ENCODE measurements at places on chromosomes 12 and 14.

DNA sequence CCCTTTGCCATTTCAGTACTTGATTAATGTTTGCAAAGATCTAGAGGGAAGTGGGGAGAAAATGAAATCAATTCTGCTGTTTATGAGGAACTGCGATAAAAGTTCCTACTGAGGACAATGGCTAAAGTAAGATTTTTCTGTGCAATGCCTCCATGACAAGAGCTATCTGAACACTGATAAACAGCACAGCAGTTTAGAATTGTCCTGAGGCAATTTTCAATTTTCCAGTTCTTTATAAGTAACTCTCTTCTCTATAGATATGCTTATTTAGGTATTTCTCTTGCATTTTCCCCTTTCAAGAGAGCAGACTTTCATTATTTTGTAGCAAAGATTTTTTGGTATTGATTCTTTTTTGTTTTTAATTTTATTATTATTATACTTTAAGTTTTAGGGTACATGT is 34.6 kb upstream of the TMTC2 start:
- DNase-seq: no peak

- DNase-seq: no peak
These were observed 13.5 kb downstream of the UBR7 start for GRCh38 chr14:93220509-93220908.

GRCh38 chr14:45793081-45793480 is 540.1 kb upstream of the MIS18BP1 start:
- no peak for DNase-seq

GRCh38 chr12:68332728-68333630 is 817 bp upstream of the MDM1 start:
- no peak for DNase-seq

GRCh38 chr12:99057670-99058069 is 412.6 kb downstream of the APAF1 start:
- DNase-seq: no peak

DNA sequence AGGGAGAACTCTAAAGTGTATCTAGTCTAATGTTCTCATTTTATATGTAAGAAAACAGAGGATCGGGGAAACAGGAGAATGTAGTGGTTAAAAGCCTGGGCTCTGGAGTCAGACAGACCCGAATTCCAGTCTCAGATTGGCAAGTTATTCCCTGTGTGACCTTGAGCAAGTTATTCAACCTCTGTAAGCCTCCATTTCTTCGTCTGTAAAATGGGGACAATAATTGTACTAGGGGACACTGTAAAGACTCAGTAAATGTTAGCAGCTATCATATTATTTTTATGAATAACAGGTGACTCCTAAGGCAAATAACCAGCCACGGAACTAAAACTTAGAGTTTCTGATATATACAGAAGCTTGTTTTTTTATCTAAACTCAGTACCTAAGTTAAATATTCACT is 152.1 kb downstream of the APAF1 start:
- DNase-seq: no peak

- no peak for DNase-seq
These were observed 238.5 kb downstream of the GPHN start for GRCh38 chr14:66746316-66747006.

DNA sequence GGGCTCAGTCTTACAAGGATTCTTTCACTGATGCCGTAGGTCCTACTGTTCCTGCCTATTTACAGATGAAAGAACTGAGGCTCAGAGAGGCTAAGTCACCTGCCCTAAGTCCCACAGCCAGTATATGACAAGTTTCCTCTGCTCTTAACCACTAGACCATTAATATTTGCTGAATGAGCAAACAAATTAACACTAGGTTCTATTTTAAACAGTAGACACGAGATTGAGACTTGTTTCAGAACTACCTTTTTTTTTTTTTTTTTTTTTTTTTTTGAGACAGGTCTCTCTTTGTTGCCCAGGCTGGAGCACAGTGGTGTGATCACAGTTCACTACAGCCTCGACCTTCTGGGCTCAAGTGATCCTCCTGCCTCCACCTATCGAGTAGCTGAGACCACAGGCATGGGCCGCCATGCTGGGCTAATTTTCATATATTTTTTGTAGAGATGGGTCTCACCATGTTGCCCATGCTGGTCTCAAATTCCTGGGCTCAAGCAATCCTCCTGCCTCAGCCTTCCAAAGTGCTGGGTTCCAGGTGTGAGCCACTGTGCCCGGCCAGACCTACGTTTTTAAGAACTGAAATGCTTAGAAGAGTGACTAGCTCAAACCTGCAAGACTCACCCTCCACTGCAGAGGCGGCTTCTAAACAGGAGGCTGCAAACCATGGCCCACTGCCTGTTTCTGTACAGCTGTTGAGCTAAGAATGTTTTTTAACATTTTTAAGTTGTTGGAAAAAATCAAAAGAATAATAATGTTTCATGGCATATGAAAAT is 12.9 kb downstream of the SYNE3 start:
- DNase-seq: no peak

GRCh38 chr12:109189291-109189690 is 72.9 kb downstream of the ACACB start:
- no peak for DNase-seq

- DNase-seq: no peak
These were observed 11.5 kb downstream of the UBE2N start for GRCh38 chr12:93430280-93430679.

- no peak for DNase-seq
These were observed 71.8 kb downstream of the IQSEC3 start for GRCh38 chr12:138171-138897.

DNA sequence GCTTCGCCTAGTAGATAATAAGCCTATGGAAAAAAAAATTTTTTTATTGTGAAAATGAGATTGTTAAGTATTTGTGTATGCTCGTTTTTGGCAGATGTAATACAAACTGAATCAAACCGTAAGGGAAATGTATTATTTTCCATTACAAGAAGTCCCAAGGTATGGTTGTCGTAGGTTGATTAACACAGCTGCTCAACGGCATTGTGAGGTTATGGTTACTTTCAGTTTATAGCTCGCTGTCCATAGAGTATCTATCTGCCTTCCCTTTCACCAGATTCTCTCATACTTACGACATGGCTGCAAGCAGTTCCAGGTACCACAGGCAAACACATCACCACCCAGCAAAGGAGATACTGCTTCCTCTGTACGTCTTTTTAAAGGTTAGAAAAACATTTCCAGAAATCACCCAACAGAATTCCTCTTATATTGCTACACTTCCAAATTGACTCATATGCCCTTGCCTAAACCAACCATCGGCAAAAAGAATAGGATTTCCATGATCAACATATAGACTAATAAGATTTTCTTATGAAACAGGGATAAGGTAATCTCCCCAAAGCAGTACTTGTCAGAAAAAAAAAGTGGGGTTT is 338.6 kb downstream of the SYT1 start:
- DNase-seq: no peak

GRCh38 chr14:82104013-82104412 is 570.4 kb upstream of the SEL1L start:
- DNase-seq: no peak

All from activated T-cell treated with anti-CD3 and anti-CD28 coated beads for 1 hour (primary cell).